ENCODE measurements at places on chromosomes 1 and 21.
A peak's percentile ranks its signal among the peaks of the same experiment; 100 is the strongest.

GRCh38 chr1:182069028-182069466, 7.5 kb upstream of the ZNF648 start:
- no peak for DNase-seq

DNA sequence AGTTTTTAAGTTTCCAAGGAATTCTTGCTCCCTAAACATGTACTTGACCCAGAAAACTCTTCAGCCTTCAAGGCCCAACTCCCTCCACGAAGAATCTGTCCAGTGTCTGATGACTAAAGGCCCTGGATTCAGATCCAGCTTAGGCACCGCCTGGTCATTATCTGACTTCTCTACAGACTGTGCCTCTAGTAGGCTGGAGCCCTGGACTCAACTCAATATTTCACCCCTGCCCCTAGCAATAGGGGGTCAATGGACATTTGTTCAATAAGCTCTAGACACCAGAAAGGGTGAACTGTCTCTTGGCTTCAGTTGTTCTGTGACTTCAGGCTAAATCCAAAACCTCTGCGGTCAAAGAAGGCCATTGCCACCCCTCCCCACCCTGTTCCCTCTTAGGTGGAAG, 34.5 kb downstream of the NUAK2 start:
- no peak for DNase-seq

GRCh38 chr1:196466166-196466565, 142.1 kb downstream of the KCNT2 start:
- no peak for DNase-seq

DNA sequence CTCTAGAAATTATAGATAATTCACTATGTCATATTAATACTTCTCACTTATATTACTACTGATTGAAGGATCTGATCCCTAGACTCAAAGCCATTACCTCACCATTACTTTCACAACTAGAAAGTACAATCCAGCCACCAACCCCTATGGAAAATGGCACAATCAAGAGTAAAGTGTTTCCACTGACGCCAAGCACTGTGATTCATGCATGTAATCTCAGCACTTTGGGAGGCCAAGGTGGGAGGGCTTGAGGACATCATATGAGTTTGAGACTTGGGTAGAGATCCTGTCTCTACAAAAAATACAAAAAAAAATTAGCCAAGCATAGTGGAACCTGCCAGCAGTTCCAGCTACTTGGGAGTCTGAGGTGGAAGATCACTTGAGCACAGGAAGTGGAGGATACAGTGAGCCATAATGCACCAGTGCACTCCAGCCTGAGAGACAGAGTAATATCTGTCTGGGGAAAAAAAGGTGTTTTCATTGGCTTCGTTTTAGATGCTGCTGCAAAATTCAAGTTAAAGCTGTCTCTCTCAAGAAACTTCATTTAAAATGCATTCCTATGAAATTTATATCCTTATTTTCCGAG, 126.5 kb downstream of the AKT3 start:
- DNase-seq: no peak

DNA sequence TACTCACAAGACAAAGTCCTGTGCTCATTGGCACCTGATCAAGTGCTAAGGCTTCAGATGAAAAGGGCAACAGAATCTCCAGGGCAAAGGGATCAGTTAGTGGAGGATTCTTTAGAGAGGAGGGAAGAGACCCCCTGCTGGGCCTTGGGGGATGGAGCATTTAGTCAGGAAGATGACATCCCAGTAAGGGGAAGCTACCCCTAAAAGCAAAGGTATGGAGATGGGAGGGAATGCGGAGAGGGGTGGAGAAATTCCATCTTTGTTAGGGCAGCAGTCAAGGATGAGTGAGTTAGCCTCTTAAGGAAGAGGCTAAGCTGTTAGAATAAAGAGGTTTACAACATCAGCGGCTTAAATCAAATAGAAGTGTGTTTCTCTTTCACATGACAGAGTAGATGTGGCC, 67.4 kb downstream of the ST6GALNAC3 start:
- no peak for DNase-seq

DNA sequence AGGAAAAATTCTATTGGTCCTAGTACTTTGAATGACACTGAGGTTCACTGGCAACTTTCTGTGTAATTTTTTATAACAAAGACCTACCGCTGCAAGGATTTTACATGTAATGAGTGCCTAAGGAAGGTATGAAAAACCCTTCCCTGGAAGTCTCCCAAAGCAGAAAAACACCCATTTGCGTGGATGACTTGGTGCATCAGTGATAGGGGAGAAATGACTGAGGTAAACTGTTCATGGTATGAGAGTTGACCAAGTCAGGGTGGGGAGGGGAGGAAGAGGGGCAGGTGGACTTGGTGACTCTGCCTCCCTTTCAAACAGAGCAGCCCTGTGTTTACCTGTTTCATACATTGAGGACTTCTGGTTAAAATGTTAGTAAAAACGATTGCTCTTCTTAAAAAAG, 78.8 kb upstream of the IPO9 start:
- DNase-seq: no peak

DNA sequence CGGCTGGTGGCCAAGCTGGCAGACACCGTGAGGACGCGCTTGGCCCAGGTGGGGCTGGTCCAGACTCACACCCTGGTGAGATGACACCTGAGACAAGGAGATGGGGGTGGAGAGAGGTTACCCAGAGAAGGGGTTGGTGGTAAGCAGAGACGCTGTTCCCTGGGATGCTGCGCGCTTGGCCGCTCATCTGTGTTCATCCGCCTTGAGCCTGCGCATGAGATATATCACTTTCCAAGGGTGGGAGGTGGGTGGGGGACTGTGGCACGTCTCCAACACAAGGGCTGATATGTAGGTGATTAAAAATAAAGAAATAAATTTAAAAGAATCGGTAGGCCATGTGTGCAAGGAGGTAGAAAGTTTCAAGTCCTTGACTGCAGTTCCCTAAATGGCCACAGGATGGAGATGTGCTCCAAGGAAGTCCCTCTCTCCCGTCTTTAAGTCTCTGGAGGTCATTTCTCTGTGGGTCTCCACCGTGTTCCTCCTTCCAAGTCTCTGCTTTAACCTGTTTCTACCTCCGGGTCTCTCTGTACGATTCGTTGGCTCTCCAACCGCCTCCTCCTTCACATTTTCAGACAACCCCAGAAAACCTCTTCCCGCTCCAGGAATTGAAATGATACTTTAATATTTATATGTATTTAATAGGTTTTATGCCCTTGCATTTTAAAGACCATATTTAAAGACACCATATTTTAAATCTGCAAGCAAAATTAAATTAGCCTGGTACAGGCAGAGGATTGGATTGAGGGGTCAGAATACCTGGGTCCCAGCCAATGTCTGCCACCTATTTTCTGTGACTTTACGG, 4.5 kb downstream of the TTC24 start:
- DNase-seq: peak; percentile 51

- no peak for DNase-seq
These were observed 30.6 kb upstream of the KIF21B start for GRCh38 chr1:201054091-201054543.

DNA sequence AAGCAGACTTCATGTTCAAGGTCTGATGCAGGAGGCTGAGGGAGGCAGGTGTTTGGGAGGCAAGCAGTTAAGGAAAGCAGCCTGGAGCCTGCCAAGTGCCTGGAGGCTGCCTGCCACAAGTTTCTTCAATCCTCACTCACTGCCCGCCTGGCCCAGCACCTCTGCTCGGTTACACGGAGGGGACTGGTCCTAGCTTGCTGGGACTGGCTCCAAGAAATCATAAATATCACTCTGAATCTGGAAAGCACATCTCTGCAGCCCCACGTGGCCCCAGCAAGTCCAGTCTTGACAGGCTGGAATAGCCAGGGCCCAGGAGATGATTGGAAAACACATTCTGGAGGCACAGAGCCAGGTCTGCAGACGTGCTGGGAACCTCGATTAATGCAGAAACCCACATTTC, 83.9 kb downstream of the BCAR3 start:
- no peak for DNase-seq

DNA sequence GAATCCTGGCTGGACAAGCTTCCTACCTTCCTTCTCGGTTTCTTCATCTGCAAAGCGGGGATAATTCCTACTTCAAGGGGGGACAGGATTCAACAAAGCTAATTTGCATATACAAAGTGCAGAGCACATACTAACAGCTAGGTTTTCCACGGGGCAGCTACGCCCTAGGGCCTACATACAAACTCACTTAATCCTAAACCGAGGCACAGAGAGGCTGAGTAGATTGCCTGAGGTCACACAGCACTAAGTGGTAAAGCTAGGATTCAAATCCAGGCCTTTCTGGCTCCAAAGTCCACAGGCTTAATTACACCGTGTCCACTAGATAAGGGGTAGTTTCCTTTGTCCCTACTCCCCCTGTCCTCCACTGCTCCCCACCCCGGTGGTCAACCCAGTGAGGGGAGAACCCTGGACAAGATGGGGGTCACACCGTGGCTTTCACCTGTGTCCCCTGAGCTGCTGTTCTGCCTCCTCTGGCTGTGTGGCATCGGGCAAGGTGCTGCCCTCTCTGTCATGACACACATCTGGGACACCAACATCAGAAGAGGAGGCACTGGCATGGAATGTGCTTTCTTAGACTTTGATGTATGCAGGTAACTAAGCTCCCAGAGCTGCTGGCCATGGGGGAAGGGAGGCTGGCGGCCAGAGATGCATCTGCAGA, 44.5 kb downstream of the TAS1R2 start:
- no peak for DNase-seq
